Central memory CD8-positive, alpha-beta T cell (primary cell): ENCODE measurements at places on chromosomes 4 and X.

DNA sequence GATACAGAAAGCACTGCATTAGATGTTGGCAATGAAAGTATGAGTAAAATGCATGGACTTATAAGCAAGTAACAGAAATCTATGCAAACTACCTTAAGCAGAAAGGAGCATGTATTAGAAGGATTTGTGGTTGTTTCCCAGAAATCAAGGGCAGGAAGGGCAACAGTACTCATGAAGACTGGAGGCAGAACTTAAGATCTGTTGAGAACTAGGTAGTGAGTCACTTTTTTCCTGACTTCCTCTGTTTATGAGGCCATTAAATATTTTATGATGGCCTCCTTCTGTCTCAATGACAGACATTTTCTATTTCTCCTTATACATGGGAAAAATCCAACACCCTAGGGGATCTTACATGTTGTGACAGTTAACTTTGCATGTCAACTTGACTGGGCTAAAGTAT lies 398.2 kb downstream of the MID1IP1 start:
- no peak for DNase-seq

DNA sequence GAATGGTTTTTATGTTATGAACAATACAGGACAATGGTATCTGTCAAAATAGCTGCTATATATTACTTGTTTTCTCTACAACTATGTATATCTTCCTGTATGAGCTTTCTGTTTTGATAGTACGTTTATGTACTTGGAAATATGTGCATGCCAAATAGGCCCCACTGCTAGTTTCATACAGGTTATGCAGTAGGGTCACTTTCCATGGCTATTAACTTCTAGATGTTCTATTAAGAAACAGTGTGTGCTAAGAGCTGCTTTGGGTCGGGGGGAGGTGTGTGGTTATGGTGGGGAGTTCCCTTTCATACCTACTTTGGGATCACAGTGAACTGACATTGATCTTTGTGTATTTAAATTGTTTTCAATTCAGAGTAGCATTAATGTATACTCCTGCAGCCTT lies 30.9 kb downstream of the RBPJ start:
- DNase-seq: no peak

DNA sequence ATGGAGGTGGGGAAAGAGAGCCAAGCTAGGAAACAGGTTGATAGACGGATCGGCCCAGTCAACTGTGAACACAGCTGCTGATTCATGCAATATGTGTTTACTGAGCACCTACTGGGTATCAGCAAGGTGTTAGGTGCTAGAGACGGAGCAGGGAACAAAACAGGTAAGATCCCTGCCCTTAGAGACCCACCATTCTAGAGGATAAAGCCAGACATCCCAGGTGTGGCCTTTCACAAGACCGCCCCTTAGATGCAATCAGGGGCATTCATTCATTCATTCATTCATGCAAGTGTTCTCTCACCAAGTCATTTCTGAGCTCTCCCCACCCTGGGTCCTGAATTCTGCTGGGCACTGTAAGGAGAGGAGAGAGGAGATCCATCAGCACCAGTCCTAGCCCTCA lies 20.2 kb upstream of the MTM1 start:
- no peak for DNase-seq

DNA sequence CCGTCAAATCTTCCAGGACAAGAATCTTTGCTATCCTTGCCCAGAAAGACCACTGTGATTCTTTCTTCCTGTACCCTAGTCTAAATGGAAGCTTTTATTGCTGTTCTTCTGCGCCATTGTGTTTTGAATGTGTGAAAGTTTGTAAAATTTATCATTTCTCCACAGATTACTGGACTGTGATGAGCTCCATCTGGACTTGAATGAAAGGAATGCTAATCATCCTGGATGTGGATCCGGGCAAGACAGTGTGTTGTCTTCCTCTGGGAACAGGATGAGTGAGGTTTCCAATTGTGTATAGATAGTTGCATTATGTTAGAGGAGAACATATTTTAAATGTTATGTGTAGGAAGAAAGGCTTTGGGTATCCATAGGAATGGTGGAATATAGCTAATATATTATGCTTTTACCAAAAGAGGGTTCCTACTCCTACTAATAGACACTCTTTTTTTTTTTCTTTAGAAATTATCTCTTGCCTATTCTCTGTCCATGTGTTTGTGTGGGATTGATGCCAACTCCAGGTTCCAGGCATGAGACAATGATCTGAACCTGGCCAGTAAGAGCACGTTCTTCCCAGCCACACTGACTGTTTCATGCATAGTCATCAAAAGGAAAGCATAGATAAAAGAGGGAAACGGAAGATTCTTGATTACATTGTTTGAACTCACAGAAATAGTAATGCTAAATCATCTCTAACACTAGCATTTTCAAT lies 803.6 kb upstream of the ADGRL3 start:
- no peak for DNase-seq

GRCh38 chr4:7924163-7924562 lies 15.5 kb downstream of the AFAP1 start:
- no peak for DNase-seq

DNA sequence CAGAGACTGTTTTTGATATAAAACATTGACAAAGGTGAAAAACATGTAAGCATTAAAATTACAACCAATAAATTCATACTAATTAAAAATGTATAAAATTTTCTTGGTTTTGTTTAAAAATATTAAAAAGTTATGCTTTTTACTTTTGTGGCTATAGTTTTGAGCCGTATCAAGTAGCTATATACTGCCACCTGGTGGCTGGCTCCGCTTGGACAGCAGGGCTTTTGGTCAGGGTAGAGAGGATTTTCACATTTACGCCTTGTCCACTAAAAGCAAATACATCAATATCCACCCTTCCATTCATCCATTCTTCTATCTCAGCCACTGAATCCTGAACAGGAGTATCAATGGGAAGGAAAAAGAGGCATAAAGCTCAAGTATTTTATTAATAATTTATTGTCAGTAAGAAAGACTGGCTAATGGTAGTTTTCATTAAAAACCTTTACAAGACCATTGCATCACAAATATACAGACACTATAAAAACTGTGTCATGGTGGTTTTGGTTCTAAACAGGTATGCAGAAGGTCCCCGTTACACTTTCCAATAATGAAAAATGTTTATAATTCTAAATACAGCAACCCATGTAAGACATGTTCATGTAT lies 32.1 kb upstream of the MTNR1A start:
- DNase-seq: peak; percentile 21

GRCh38 chr4:154578919-154579318 lies 11.6 kb downstream of the FGA start:
- DNase-seq: no peak

DNA sequence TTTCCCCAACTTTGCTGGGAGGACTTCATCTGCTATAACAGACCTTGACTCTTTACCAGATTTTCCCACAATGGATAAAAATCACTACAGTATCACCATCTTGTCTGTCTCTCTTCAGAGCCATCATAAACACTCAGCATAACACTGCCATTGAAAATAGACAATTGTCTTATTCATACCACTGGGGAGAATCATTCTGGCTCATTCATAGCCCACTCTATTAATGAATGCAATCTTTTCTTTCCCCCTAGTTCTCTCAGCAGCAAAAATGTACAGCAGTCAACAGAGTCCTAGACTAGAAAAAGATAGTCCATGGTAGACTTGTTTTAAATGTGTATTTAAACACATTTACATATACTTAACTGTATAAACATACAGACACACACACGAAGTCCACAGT lies 19.2 kb downstream of the SLC9A7 start:
- DNase-seq: no peak

DNA sequence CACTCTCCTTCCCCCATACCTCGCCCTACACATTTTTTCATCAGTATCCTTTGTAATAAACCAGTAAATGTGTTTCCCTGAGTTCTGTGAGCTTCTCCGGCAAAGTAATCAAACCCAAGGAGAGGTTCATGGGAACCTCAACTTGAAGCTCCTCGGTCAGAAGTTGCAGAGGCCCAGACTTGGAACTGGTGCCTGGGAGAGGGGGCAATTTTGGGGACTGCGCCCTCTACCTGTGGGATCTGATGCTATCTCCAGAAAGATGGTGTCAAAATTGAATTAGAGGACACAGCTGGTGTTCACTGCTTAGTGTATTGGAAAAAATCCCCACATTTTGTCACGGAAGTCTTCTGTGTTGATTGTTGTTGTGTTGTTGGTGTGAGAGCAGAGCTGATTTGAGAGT lies 70.6 kb downstream of the ATP11C start:
- no peak for DNase-seq

GRCh38 chrX:118742176-118742575 lies 14.8 kb downstream of the IL13RA1 start:
- no peak for DNase-seq

DNA sequence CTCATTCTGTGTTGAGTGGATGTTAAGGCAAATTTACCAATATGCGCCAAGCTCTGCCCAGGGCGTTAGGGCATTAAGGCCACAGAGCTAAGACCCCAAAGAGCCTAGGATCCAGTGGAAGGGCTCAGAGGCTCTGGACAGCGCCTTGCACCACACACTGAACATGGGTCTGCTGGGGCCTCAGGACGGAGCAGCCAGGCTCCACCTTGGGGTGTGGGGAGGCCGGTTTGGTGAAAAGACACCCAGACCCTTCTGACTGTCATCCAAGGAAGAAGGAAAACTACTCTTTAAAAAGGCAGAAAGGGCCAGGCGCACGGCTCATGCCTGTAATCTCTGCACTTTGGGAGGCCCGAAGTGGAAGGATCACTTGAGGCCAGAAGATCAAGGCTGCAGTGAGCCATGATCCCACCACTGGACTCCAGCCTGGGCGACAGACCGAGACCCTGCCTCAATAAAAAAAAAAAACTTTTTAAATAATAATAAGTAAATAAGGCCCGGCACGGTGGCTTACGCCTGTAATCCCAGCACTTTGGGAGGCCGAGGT lies 1.3 kb upstream of the MRFAP1 start:
- no peak for DNase-seq

DNA sequence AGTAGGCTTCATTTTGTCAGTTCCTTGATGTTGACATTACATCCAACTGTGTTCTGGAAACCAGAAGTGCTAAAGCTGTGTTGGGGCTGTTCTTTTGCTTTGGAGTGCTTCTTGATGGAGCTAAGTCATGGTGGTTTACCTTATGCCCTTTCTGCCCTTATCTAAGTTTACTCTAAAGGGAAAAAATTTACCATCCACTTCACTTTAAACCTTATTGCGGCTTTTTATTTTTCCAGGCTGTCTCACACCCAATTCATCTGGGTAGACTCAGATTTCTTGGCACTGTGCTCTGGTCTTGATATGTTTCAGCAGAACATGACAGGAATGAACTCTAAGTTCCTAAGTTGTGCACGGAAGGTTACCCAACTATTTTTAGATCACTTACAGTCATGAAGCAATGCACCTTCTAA lies 104.7 kb upstream of the TTC29 start:
- DNase-seq: no peak

DNA sequence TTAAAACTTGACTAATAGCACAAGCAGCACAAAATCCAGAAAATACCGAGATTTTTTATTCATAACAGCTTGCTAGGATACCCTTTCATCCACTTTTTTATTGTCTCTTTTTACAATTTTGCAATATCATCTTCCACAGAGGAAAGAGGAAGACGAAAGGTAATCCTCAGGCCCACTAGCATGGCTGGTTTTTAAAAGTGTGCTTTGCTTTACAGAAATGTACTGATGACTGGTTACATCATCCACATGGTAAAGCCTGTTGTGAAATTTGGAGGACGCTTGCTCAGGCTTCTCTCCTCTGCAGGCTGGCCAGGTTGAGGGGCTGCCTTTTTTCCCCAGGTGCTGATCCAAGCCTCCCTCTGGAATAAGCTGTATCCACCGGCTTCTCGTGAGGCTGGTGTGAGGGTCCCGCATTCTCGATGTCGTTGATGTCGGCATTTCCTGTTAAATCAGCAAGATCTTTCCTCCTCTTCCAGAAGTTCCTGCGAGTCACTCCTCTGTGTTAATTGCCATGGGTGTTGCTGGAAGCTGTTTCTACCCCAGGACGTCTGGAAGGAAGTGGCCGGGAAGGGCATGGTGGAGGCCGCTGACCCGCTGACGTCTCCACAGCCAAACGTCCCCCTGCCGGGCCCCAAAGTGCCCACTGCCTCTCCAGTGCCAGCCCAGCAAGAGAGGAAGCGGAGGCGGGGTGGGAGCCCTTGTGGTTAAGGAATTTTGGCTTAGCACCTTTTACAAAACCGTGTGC lies 5.8 kb upstream of the DGKQ start:
- DNase-seq: no peak

GRCh38 chrX:11346121-11346682 lies 53.0 kb downstream of the AMELX start:
- no peak for DNase-seq

GRCh38 chr4:106019771-106020170 lies 124.5 kb downstream of the NPNT start:
- no peak for DNase-seq

DNA sequence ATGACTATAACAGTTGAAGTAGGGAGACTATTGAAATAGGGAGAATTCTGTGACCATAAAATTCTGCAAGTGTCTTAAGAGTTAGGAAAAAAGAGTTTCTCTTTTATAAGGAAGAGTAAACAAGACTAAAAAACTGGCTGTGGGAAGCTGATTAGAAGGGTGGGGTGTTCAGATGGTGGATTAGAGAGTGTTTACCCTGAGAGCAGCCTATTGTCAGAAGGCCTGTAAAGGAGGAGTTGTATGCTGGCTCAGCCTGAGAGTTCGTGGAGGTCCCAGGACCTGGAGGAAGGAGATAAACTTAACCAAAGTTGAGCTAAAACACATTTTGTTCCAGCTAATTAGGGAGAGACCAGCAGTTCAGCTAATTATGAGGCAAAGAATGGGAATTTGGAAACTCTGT lies 629.7 kb downstream of the PCDH7 start:
- no peak for DNase-seq

- no peak for DNase-seq
Observed at GRCh38 chr4:33255507-33255906, 2535.3 kb downstream of the PCDH7 start.

GRCh38 chr4:38145033-38145678 lies 185.0 kb downstream of the PTTG2 start:
- DNase-seq: no peak

DNA sequence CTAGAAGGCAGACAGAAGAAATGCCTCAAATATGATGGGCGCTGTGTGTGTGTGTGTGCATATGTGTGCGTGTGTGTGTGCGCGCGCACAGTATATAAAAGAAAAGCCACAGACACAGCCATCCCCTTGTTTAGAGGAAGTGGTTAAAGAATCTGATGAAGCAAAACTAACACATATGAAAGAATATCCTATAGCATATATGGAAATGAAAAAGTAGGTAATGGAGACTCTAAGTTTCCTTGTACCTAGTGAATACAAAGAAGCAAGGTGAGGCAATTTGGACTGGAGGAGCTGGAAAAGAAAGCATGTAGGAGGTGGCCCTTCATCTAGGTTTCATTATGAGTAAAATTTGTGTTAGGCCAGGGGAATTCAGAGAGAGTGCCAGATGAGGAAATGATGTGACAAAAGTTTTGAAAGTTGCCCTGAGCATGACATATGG lies 58.6 kb upstream of the MCF2 start:
- DNase-seq: peak; percentile 33

DNA sequence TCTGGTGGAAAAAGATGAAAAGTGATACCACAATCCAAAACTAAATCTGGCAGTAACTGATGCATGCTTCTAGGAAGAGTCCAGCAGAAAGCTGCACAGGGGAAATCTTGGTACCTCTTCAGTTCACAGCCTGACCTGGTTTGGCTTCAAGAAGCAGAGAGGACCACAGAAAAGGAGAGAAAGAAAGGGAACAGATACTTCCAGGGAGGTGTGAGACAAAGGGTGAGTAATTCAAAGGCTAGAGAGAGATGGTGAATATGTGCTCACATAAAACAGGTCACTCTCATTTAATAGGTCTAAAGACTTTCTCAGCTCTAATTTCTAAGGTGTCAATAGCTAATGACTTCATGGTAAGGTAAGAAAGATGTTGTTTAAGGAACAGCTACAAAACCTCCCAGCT lies 11.2 kb downstream of the FGFBP2 start:
- DNase-seq: no peak
